ENCODE measurements at places on chromosomes 6 and 20.

- no peak for DNase-seq
Measured at GRCh38 chr20:9215539-9215938, 146.7 kb downstream of the PLCB4 start.

GRCh38 chr20:19929481-19930145, 87.5 kb upstream of the NAA20 start:
- no peak for DNase-seq

DNA sequence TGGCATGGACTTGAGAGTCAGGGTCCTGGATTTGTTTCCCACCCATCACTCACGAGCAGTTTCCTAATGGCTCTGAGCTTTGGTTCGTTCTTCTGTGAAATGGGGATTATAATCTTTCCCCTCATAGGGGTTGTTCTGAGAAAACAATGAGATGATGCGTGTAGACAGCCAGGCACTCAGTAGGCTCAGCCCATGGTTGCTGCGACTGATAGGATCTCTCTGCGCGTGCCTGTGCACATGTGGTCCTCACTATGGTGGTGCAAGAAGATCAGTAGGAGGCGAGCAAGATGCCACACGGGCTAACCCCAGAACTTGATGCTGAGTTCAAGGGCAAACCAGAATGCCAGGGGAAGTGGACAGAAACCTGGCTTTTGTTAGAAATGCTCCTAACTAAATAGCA, 153.5 kb upstream of the KCNG1 start:
- DNase-seq = no peak

DNA sequence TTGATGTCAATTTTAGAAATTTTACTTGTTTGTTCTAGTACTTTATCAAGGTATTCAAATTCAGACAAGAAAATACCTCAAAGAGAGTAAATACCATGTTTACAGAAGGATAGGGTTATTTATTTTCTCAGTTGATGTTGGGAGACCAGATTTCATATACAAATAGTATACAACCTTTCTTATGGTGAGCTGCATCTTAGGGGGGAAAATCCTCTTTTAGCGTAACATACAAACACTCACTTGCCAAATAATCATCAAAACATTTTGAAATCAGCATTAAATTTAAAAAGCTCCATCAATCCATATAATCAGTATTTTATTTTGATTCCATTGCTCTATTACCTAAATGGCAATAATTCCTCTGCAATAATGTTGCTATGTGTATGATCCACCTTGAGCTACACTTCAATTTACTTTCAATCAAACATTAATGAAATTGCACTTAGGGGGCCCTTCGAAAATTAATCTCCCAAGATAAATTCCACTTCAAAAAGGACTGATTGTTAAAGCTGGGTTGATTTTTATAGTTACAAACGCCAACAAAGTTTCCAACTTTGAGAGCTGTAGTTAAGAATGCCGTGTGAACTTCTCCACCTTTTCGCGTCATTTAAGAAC, 2.2 kb downstream of the NKX2-4 start:
- DNase-seq = no peak

GRCh38 chr6:109019911-109020310, 74.7 kb downstream of the SESN1 start:
- DNase-seq = no peak

- no peak for DNase-seq
Measured at GRCh38 chr6:3825331-3825831, 23.8 kb upstream of the FAM50B start.

DNA sequence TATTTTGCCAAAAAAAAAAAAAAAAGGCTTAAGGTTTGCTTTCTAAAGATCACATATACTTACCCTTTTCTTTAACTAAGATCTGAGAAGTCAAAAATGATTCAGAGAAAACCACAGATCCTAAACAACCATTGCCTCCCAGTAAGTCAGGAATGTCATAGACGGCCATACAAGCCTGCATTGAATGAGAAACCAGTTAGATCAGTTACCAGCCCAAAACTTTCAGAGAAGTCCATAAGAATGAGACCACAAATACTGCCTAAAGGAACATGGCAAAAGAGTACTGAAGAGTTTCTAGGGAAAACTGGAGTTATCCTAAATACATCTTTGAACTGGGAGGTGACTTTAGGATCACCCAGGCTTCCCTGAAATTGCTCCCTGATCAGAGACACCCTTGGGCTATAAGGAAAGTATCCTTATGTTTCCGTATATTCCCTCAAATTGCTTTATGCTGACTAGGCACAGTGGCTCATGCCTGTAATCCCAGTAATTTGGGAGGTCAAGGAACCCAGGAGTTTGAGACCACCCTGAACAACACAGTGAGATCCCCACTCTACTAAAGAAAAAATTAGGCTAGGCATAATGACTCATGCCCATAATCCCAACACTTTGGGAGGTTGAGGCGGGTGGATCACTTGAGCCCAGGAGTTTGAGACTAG, 79.4 kb upstream of the SLC4A11 start:
- no peak for DNase-seq

DNA sequence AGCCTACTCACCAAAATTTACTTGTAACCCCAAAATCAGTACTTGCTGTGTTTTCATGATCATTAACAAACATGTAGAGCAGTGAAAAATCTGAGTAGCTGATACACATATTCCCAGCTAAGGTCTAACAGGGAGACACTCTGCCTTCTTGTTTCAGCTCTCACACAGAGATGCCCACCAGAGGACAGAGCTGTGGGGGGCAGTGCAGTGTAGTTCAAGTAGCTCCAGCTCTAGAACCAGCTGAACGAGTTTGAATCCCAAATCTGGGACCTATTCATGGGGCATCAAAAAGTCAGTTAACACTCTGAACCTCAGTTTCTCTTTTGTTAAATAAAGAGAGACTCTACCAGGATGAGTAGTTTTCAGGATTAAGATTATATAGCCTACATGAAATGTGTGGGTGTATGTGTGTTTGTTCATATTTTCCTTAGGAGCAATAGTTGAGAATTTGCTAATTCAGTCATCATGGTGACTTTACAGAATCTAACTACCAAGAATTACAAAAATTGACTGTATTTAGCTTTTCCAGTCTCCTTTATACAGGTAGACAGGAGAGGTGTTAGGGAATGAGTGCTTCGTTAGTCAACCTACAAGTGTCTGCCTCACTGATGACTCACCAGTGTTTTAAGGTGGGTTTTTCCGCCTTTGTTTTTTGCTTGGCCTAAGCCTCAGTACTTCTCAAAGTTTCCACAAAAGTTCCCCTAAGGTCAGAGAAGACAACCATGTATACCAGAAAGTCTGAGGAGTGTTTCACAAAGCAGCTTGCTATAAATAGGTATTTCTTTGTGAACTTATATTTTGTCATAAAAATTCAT, 164.0 kb upstream of the RUNX2 start:
- DNase-seq = no peak

DNA sequence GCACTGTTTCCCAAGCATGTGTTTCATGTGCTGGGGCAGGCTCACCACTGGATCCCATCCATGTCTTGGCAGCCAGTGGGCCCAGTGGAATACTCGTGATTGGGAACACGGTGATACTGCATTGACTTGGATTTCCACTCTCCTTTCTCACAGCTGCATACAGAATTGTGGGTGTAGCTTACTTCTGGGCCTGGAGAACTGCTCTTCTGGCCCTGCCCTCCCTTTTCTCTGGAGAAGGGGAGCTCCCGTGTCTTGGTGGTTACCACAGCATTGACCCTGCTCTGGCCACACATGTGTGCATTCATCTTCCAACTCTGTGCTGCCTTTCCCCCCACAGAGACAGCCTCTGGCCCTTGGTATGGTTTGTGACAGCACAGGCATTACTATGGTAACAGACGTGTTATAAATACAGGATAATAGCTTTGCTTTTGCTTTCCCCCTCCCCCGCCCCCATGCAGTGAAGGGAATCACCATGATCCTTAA, 21.6 kb downstream of the SOBP start:
- DNase-seq = no peak

- DNase-seq = no peak
Measured at GRCh38 chr6:105981888-105982358, 104.2 kb upstream of the PRDM1 start.

GRCh38 chr6:5150551-5151075, 65.5 kb downstream of the PPP1R3G start:
- DNase-seq = no peak

- no peak for DNase-seq
Measured at GRCh38 chr6:8192067-8192466, 89.7 kb upstream of the EEF1E1 start.

GRCh38 chr20:5855939-5856338, 94.4 kb downstream of the TRMT6 start:
- DNase-seq = no peak

DNA sequence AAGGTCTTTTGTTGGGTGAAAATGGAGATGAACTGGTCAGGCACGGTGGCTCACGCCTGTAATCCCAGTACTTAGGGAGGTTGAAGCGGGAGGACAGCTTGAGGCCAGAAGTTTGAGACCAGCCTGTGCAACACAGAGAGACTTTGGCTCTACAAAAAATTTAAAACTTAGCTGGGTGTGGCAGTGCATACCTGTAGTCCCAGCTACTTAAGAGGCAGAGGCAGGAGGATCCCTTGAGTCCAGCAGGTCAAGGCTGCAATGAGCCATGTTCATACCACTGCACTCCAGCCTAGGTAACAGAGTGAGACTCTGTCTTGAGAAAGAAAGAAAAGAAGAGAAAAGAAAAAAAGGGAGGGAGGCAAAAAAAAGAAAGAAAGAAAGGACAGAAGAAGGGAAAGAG, 90.9 kb upstream of the NFATC2 start:
- no peak for DNase-seq

- DNase-seq = no peak
Measured at GRCh38 chr6:4192173-4192572, 56.8 kb upstream of the ECI2 start.

DNA sequence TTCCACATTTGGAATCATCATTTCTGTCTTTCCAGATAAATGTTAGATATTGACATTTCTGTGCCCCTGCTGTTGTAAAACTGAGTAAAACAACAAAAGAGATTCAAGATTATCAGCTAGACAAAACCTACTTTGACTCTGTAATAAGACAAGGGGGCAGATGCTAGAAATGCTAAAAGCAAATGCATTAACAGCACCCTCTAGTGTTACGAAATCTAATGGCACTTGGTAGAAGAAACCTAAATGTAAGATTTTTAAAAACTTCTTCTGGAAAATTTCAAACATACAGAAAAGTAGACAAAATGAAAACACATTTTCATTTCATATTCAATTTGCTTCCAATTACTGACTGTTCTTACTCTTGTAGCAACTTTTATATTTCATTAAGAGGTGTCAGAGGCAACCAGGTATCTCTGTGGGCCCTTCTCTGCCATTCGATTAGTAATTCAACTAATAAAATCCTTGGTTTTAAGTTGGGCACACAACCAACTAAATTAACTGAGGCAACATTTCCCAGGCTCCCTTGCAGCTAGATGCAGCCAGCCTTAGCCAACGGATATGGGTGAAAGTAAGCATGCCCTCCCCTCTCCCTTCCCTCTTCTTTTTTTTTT, 45.0 kb downstream of the SLC23A2 start:
- DNase-seq = no peak

DNA sequence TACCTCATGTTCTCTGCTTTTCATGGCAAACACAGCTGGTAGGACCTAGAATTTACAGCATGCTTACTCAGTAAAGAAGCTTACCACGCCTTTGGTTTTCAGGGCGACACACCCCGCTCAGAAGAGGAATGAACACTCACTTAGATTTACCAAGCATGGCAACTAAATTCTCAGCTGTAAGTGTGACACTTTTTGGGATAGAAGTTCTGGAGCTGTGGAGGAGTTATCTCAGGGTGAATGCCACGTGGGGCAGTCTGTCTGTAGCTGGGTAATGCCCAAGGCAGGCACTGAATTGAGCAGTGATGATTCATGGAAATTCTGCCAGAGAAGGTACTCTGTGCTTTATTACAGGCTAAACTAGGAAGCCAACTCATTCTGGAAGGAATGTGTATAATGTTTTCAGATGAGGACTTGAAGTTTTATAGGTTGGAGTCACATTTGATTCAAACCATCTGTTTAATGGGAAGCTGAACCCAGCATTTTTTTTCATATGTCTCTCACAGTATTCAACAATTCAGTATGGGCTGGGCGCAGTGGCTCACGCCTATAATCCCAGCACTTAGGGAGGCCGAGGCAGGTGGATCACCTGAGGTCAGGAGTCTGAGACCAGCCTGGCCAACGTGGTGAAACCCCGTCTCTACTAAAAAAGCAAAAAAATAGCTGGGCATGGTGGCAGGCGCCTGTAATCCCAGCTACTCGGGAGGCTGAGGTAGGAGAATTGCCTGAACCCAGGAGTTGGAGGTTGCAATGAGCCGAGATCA, 3.5 kb upstream of the PRIM2 start:
- DNase-seq = no peak

- DNase-seq = no peak
Measured at GRCh38 chr6:84078335-84078734, 44.8 kb downstream of the MRAP2 start.

GRCh38 chr6:130293800-130294199, 71.0 kb upstream of the SAMD3 start:
- DNase-seq = no peak

GRCh38 chr6:24911796-24912382, 23.9 kb downstream of the RIPOR2 start:
- no peak for DNase-seq

DNA sequence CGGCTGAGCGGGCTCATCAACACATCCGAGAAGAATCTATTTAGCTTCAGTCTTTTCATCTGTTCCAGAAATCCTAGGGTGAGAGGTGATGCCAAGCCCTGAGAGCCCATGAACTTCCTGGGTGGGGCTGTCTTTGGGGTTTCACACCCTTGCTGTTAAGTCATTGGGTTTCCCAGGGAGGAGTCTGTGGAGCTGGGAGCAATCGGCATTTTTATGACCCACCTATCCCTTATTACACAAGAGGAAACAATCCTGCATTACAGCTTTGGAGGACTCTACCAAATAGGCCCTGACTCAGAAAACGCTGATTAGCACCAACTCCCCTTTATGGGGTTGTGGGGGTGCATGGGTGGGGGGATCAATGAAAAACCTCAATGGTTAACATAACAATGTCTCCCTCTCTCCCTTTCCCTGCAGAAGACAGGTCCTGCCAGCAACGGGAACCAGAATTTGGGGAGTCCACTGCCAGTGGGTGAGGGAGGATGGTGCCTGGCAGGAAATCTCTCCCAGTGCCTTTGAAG, 46.3 kb downstream of the EZR start:
- no peak for DNase-seq

- no peak for DNase-seq
Measured at GRCh38 chr20:40511478-40511877, 177.6 kb downstream of the MAFB start.

GRCh38 chr6:10838794-10839333, 525 bp upstream of the MAK start:
- no peak for DNase-seq

DNA sequence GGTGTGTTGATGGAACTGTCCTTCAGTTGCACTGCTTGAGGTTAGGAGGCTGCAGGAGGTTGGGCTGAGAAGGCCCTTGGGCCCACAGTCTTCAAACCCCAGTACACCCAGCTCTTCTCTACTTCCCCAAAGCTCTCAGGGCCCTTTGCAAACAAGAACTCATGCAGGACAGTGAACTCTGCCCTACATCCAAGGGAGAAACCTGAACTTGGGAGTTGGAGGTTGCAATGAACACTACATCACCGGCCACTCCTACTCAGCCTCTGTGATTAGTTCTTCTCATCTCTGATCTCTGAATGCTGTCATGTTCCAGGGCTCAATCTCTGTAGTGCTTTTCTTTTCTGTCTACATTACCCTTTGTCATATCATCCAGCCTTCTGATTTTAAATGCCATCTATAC, 148.5 kb upstream of the PDE7B start:
- DNase-seq = no peak

GRCh38 chr6:167756597-167756996, 70.1 kb upstream of the AFDN start:
- no peak for DNase-seq

GRCh38 chr20:46324379-46324778, 16.1 kb upstream of the CDH22 start:
- DNase-seq = no peak
